Cortex of kidney (tissue), 1 donor: ENCODE measurements at places on chromosomes 2 and 18.

DNA sequence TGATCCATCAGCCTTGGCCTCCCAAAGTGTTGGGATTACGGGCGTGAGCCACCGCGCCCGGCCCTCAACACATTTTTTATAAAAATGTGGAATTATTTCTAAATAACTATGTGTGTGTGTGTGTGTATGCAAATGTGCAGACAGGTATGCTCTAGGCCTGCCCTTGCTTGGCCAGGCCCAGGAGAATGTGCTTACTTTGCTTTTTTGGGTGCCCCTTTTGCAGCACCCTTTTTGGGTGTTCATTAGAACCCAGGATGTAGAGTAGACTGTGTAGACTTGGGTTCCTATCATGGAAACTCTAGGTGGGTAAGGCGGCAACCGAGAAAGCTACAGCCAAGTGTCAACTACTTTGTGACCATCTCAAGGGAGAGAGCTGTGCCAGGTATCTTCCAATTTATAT is 11.7 kb upstream of the ITSN2 start:
- no peak for DNase-seq

DNA sequence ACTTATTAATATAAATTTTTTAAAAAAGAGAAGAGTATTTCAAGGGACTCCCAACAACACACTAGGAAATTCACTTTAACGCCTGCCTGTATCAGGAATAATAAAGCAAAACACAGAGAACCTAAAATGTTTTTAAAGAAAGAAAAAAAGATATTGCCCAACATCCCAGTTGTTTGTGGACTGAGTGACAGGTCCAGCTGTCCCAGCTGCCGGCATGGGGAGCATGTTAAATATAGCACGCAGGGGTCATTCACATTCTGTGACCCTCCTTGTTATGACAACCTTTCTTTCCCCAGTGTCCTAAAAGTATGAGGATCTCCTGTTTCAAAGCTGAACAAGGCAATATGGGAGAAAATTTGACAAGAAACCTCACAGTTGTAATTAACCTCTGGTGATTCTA is 4.4 kb downstream of the KLHL41 start:
- no peak for DNase-seq

GRCh38 chr2:14700753-14701152 is 68.2 kb downstream of the LRATD1 start:
- DNase-seq, result no peak

DNA sequence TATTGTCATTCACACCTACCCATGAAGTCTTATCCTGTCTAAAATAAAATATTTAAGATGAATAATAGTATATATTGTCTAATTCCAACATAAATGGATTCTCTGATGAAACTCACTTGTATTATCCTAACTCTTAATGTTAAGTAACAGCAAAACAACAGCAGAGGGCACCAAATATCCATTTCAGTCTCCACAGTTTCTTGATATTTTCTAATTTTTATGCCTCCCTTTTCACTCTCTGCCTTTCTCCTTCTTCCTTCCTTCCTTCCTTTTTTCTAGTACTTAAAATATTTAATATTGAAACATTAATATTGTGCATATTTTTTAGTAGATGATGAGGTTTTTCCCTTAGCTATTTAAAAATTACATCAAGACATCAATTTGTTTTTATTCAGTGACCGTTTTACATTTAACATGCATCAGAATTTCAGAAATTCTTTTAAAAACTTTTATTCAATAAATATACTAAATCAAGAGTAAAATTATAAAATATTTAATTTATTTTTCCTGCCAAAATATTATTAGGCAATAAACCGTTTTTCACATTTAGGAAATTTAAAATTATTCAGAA is 97.6 kb downstream of the WDR7 start:
- no peak for DNase-seq

DNA sequence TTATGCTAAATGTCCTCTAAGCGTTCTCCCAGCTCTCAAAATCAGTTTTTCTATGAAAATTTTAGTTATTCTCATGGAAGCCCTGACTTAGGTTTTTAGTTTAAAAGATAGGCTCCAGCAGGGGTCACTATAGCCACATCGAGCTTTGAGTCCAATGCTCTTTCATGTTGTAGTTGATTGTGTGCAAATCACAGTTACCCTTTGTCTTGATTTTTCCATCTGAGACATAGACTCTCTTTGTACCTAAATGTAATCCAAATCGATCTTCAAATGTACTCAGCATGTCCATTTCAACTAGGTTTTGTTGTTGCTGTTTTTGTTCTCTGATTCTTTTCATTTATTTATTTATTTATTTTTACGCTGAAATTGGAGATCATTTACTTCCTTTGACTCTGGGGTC is 26.4 kb upstream of the MSTN start:
- no peak for DNase-seq

- no peak for DNase-seq
Measured at GRCh38 chr2:227348324-227348723, 23.3 kb downstream of the MFF start.

DNA sequence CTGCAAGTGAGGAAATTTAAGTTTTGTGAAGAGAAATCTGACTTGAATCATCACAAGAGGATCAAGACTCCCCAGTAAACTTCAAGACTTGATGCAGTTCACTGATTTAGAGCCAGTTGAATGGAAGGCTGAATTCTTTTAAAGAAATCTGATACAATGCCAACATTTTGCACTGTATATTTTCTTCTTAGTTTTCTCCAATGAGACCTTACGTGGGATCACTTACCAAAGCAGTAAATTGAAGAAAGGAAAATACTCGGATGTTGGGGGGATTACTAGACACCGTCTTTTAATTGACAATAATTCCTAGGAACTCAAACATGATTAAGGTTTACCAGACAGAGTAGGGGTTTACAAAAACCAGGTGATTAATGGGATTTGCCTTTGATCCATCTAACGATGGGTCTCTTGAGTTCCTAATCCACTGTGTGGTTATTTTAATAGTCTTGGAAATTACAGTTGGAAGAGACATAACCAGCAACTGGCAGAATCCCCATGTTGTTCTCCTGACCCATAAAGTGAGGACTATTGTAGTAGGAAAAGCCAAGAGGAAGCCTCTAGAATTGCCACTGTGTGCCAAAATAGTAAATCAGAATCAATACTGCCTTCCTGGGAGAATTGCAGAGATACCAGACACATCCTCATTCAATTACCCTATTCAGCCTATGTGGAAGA is 354.5 kb downstream of the PID1 start:
- no peak for DNase-seq

GRCh38 chr2:37604716-37605115 is 66.7 kb downstream of the CDC42EP3 start:
- no peak for DNase-seq

GRCh38 chr2:196758474-196759377 is 40.8 kb downstream of the GTF3C3 start:
- DNase-seq, result no peak

DNA sequence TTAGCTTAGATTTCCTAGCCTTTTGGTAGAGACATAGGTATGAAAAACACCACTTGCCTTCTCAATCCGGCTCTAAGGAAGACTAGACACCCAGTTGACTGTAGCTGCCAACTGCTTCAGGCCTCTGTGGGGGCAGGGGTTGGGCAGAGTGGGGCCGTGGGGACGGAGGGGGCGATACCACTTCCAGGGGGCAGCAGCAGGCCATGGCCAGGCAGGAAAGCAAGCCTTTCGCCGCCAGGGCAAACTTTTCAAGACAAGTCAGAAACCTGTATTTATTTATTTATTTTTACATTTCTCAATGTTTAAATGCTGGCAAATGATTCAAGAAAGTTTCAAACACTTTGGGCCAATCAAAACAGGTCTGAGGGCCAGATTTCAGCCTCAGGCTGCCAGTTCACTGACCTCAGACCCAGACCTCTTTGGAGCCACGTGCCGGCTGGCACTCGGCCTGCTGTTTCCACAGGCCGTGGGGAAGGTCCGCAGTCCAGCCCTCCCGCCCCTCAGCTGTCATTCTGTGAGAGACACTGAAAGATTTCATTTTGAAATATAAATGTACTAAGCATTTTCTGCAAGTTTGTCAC is 63.8 kb downstream of the MEX3C start:
- DNase-seq, result no peak

DNA sequence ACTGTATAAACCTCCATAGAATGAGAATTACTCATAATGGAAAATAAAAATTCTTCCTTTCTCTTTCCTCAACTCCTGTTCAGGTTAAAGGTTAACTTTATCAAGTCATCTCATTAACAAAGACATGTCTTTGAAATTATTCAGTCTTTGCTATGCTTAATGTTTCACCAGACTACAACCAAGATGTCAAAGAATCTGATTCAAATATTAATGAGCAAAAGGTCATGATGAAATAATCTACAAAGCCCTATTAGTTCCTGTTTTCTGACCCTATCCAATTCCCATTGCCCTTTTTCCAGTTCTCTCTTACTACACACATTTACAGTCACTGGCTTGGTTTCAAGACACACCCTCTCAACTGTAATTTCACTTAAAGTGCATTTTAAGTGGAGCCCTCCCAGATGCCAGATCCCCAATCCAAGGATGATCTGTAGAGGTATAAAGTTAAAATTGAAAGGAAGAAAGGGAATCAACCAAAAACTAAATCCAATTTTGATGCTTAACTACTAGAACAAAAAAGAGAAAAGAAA is 246.9 kb upstream of the CYP26B1 start:
- DNase-seq, result no peak

- no peak for DNase-seq
Measured at GRCh38 chr2:1077911-1078310, 127.3 kb downstream of the SNTG2 start.

DNA sequence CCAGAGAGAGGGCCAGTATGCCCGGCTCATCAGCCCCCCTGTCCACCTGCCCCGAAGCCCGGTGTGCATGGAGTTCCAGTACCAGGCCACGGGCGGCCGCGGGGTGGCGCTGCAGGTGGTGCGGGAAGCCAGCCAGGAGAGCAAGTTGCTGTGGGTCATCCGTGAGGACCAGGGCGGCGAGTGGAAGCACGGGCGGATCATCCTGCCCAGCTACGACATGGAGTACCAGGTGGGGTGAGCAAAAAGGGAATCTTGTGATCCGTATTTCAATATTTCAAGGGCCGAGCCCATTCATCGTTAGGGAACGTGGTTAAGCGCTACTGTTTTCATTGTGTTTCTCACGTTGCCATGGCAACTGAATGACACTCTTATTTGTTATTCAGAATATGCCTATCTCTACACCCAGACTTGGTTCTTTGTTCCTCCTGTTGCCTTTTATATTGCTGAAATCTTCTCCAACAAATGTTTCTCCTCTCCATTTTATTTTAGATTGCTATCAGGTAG is 81.5 kb downstream of the NRP2 start:
- DNase-seq, result no peak

- DNase-seq, result no peak
Measured at GRCh38 chr2:85162746-85163301, 29.6 kb downstream of the TCF7L1 start.

- no peak for DNase-seq
Measured at GRCh38 chr18:49892148-49892924, 79.0 kb upstream of the ACAA2 start.

GRCh38 chr18:5178519-5178918 is 18.5 kb downstream of the AKAIN1 start:
- DNase-seq, result no peak

DNA sequence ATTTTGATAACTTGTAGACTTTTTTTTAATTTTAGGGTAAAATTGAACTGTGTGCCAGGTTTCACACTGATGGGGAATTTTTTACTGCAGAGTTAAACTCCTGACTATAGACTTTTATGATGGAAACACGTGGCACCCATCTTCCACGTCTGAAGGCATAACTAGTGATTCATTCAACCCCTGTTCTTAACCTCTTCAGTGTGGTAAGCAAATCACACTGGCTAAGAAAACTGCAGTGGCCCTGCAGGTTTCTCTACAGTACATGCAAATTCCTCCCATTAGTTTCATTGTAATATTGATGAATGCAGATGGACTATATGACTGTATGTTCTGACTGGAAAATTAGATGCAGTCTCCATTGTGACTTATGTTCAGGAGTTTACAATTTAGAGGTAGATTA is 47.2 kb downstream of the SMAD4 start:
- DNase-seq, result no peak

GRCh38 chr18:78293940-78294541 is 685.6 kb upstream of the SALL3 start:
- DNase-seq, result no peak

DNA sequence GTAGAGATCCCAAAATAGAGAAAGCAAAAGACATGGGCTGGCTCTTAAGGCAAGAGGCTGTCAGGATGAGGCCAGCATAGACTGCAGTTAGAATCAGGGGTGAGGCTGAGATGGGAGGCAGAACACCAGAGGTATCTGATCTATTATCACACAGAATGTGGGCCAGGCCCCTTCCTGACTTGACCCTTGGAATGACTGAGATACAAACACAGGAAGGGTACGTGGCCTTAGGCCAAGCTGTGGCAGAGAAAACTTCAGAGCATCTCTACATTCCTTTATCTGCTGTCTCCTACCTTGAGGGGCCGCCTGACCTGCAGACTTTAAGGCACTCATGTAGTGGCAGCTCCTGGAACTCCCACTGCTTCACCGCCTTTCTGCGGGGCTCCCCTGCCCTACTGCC is 28.4 kb downstream of the TMEM17 start:
- no peak for DNase-seq

GRCh38 chr2:2134037-2134436 is 197.0 kb downstream of the MYT1L start:
- DNase-seq, result no peak

GRCh38 chr2:230877116-230877758 is 12.5 kb downstream of the ITM2C start:
- DNase-seq, result no peak

DNA sequence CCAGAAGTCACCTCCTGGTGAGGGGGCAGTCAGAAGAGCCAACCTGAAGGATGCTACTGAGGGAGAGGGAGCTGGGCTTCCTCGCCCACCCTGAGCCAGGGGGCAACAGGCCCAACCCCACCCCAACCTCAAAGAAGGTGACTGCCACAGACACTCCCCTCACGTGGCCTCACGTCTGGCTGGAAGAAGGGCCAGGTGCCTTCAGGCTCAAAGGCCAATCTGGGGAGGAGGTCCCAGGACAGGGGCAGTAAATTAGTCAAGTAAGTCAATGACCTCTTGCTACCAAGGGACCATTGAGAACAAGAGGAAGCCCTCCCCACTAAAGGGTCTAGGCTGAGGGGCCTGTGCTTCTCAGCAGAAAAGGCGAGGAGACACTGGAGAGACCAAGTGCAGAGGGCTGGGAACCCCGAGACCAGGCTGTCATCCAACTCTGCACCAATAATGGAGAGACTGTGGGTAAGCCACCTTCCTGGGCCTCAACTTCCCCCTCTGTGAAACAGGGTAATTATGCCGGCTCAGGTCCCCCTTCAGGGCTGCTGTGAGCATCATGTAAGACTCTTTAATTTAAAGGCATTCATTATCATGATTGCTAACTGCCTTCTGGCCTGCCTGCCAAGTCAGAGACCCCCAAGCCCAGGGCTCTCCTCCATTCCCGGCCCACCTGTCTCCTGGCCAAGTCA is 20.2 kb upstream of the TNS1 start:
- DNase-seq, result no peak

GRCh38 chr2:199309411-199309810 is 148.3 kb downstream of the SATB2 start:
- DNase-seq, result no peak
